Stimulated activated CD8-positive, alpha-beta memory T cell treated with anti-CD3 and anti-CD28 coated beads, Interleukin-15, amount 100 ng/mL, for 48 hours (primary cell): ENCODE measurements at places on chromosomes 16 and 17.

GRCh38 chr17:34723875-34724274, 144.5 kb downstream of the TMEM132E start:
- no peak for DNase-seq

DNA sequence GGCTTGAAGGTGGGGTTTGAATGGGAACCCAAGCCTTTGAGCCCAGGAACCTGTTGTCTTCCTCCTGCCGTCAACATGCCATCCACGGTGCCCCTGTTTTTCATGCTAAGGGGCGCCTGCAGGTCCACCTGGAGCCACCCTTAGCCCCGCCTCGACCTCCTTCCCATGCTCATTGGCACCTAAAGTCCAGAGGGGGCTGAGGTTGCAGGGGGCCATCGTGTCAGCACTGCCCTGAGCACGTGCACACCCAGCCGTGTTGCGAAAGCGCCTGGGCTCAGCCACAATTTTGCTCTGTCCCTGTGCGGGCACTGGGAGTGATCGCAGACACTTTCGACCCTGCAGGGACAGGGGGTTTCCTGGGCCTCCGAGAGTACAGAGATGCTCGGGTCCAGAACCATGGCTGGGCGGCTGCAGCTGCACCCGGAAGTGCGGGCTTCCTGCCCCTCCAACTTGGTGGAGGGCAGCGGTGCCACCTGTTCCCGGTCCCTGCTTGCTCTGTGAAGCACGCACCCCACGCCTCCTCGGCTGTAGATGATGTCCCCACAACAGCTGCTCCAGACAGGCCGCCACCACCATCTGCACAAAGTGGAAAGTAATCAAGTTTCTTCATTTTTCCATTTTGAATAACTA, 454.7 kb downstream of the CDH8 start:
- no peak for DNase-seq

DNA sequence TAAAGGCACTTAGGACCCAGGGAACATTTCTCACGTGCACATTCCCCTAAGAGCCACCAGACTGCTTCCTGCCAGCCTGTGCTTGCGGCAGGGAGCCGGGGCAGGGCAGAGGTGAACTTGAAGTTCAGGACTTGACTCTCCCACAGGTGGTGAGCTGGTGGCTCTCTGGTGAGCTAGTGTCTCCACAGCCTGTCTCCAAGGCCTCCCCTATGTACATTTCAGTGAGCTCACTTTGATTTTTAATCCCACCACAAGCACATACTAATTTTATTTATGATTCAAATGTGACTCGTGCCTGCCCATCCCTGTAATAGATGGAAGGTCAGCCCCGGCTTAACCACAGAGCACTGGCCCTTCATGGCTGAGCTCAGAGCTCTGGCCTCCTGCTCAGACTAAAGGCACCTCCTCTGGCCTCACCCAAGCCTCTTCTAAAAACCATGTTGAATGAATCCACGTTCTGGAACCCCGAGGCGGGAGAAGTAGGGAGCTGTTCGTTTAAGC, 9.2 kb downstream of the SNN start:
- no peak for DNase-seq

DNA sequence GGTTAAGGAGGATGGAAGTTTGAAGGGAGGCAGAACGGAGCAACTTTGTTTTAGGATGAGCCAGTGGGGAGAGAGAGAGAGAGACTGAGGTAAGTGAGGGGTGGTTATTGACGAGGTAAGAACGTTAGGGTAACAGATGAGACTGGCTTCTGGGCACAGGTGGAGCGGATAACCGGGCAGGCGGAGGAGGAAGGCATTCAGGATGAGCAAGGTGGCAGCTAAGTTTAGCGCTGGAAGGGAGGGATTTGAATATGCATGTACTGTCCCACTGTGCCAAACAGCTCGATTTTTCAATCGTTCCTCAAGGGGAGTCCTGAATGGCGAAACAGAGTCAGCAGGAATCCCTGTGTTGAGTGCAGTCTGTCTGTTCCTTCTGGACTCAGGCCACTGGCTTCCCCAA, 35.8 kb downstream of the CACNG3 start:
- no peak for DNase-seq

DNA sequence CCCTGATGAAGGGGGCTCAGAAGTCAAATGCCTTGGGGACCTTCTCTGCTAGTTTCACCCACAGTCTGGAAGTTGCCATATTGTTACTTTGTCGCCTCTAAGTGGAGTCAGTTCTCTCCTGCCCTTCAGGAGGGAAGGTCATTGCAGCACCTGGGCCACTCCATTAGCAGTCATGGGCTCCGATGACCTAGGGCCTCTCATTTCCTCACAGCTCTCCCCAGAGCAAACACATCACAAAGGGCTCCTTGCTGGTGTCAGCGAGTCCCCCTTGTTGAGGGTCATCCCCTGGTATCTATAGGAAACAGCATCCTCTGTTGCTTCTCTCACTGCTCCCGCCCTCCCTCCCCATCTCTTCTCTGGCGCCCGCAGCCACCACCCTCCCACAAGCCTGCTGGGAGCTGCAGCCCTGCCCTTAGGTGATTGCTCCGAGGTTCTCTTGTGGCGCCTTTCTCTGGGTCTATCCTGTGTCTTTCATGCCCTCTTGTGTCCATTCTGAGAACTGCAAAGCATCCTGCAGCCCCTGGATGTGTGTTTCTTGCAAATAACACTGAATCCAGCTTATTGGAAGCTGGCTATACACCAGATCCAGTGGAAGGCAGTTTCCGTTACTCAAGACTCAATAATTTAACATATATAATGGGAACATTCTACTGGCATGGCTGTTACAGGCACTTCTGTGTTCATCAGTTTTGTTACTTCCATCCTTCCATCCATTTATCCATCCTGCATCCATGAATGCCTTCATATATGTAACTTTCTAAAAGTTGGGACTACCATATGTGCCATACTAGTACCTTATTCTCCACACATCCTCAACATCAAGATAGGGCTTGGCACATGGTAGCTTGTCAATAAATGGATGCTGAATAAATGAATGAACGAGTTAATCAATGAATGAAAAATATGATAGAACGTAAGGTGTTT, 21.2 kb downstream of the PDILT start:
- DNase-seq, result peak; percentile 6

DNA sequence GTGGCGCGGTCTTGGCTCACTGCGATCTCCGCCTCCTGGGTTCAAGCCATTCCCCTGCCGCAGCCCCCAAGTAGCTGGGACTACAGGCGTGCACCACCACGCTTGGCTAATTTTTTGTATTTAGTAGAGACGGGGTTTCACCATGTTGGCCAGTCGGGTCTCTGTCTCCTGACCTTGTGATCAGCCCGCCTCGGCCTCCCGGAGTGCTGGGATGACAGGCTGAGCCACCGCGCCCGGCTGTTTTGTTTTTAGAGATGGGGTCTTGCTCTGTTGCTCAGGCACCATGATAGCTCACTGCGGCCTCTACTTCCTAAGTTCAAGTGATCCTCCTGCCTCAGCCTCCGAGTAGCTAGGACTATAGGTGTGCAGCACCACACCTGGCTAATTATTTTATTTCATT, 27.2 kb downstream of the ZNF750 start:
- DNase-seq, result no peak

DNA sequence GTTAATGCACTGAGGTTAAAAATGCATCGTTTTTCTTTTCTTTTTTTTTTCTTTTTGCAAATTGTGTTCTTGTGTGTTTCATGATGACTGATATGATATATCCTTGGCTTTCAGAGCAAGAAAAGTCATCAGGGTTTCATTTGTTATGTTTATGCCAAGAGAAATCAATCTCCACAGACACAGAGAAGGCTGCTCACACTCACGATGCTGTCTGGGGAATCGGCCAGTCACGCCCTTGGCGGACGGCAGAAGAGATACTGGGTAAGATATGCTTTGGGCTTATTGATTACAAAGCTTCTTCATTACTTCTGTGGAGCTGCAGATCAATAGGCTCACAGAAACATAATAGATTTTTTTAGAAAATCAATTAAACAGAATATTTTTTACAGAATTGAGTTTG, 42.2 kb upstream of the TNRC6C start:
- no peak for DNase-seq

DNA sequence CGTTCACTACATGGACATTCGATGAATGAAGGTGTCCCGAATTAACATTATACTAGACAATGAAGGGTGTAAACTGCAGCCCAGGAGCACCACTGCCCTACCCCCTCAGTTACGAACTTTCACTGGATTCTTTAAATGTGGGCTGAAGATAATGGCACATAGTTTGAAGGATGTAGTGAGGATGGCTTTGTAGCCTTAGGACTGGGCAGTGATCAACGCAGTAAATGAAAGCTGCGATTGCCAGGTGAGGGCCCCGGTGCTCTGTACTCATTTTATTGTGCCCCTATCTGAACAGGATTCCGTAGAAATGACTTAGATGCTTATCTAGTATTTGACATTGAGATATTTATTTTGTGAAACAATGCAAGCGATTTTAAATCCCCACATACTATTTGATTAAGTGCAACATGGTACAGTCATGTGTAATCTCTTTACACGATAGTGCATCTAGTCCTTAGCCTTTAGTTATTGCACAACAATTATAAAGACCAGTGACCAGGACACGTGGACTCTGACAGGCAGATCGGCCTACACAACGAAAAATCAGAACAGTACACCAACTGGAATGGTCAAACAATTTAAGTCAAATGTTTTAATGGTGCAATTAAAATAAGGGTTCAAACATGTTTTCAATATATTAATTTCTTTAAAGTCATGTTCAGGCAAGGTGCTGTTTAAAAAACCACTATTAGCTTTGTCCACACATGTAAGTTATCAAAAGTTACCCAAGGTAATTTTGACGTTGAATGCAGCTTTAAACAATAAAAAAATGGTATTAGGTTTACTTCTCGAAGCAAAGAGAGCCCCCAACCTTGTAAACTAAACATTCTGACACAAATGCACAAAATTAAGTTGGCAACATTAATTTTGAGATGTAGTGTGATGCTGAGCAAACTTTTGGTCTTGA, 17.4 kb upstream of the ERN1 start:
- no peak for DNase-seq

DNA sequence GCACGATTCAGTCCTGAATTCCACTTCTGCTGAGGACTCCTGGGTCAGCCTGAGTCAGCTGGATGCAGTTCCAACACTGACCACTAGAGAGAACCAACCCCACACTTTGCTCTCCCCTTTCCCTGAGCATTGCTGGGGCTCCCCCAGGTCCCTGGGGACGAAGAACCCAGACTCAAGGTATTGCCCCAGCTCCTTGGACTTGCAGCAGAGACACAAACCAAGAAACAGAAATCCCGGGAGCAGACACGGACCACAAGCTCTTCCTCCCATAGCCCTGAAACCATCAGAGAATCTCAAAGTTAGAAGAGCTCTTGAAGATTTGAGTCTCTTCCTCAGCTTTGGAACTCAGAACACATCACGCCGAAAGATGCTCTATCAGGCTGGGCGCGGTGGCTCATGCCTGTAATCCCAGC, 678 bp upstream of the GH1 start:
- DNase-seq, result peak; percentile 42

GRCh38 chr17:49285716-49286115, 55.1 kb upstream of the PHOSPHO1 start:
- no peak for DNase-seq

DNA sequence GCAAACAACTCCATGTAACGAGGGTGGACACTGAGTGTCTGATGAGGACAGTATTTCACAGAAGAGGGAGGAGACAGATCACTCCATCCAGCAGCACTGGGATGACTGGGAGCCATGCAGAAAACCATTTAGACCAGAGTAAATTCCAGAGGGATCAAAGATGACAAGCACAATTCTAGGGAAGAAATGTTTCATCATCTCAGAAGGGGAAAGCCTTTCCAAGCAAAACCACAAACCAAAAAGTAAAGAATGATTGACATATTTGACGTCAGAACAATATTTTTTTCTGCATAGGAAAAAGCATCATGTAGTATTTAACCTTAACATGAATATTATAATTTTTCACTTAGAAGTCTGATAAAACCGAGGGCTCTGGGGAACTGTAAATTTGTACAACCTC, 4.8 kb downstream of the DNASE1 start:
- DNase-seq, result no peak

DNA sequence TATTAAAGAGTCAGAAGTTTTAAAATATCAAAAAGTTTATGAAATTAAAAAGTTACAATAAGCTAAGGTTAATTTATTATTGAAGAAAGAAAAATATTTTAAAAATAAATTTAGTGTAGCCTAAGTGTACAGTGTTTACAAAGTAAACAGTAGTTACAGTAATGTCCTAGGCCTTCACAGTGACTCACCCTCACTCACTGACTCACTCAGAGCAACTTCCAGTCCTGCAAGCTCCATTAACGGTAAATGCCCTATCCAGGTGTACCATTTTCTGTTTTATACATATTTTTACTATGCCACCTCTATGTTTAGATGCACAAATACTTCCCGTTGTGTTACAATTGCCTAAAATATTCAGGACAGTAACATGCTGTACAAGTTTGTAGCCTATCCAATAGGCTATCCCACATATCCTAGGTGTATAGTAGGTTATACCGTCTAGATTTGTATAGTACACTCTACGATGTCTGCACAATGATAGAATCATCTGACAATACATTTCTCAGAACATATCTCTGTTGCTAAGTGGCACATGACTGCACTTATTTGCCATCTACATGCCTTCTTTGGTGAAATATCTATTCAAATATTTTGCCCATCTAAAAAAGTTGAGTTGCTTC, 67.2 kb upstream of the WSB1 start:
- no peak for DNase-seq
